Right hindlimb (tissue), 1 donor: ENCODE measurements at places on chromosomes 13 and 19.
A peak's percentile ranks its signal among the peaks of the same experiment; 100 is the strongest.

- no peak for DNase-seq
These were observed 76.6 kb downstream of the FGF9 start for GRCh38 chr13:21747456-21747855.

GRCh38 chr19:17234911-17235299, 8.9 kb downstream of the OCEL1 start:
- peak; percentile 60 for DNase-seq

DNA sequence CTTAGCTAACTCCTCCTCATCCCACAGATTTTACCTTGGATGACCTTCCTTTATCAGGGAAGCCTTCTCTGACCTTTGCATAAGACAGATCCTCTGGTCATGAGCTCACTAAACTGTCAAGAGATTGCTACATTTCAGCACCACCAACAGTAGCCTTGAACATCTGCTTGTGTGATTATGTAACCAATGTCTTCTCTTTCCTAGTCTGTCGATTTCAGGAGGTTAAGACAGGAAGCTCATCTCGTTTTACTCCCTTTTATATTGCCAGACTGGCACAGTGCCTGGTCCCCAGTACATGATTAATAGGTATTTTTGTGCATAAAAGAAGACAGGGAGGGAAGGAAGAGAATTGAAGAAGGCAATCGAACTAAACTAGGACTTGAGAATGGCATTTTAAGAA, 1697.7 kb downstream of the EFNB2 start:
- DNase-seq: no peak

DNA sequence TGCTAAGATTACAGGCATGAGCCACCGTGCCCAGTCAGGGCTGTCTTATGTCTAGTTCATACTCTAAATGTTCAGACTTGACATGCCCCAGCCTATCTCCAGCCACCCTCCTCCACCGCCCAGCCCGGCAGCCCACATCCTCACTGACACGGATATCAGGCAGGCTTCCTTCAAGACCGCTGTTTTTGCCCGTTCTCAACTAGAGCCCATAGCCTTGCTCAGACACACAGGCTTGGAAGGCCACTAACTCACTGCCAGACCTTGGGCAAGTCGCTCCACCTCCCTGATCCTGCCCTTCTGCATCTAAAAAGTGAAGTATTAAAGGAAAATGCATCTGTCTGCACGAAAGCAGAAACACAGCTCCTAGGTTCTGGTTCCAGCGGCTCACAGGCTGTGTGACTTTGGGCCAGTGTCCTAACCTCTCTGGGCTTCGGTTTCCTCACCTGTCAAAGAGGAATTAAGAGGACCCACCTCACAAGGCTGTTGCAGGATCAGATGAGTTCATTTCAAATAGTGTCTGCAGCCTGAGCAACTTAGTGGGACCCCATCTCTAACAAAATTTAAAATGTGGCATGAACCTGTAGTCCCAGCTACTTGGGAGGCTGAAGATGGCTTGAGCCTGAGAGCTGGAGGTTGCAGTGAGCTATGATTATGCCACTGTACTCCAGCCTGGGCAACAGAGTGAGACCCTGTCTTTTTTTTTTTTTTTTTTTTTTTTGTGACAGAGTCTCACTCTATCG, 14.5 kb upstream of the CERS4 start:
- DNase-seq: no peak

- DNase-seq: no peak
These were observed 27.8 kb downstream of the CARM1 start for GRCh38 chr19:10899151-10899653.

GRCh38 chr19:16598848-16599247, 26.6 kb upstream of the SLC35E1 start:
- no peak for DNase-seq

DNA sequence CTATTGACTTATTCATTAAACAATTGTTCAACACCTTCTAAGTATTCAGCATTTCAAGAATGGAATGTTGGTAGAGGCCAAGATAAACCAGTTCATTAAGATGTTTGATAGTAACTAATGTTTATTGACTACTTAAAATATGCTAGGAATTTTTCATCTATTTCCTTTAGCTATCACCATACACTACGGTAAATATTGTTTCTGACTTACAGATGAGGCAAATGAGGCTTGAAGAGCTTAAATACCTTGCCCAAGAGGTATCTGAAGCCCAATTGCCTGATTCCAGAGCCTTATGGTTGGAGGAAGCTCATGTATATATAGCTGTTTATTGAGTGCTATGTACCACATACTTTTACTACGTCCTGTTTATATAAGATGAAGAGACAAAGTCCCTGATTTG, 286.2 kb downstream of the NDFIP2 start:
- no peak for DNase-seq

DNA sequence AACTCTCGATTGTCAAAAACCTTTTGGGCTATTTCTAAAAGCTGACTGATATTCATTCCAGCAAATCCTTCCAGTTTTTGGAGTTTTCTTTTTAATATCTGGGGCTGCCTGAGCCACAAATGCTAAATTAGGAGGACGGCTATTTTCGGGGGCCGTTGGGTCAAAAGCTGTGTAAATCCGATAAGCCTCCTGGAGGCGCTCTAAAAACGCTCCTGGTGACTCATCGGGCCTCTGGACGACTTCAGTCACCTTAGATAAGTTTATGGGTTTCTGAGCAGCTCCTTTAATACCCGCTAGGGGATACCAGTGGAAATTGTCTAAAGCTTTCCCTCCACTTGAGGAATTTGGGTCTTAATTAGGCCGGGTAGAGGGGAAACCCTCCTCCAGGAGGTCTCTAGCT, 66.4 kb downstream of the ZNF730 start:
- DNase-seq: no peak

DNA sequence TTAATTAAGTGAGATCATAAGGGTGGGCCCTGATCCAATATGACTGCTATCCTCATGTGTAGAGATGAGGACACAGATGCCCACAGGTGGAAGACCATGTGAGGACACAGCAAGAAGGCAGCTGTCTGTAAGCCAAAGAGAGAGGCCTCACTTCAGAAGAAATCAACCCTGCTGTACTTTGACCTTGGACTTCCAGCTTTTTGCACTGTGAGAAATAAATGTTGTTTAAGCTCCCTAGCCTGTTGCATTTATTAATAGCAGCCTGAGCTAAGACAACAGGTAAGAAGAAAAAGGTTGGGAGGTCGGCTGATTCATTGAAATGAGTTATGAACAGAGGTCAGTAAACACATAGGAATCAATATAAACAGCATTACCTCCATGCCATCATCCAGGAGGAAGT, 14.8 kb downstream of the PARP4 start:
- DNase-seq: no peak

DNA sequence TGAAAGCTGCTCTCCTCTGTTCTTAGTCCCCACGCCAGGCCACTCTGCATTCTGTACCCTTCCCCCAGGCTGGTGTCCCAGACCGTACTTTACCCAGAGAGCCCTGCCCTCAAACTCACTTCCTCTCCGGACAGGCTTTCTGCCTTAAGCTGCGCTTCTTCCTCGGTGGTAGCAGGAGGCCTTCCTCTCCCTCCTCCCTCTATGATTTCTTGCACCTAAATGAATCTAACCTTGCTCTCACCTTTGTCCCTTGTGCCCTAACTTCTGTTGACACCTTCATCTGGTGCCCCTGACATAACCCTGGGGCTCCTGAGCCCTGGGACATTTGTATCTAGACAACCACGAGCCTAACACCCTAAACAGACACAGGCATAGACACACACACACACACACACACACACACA, 29.6 kb upstream of the CEACAM21 start:
- DNase-seq: no peak

DNA sequence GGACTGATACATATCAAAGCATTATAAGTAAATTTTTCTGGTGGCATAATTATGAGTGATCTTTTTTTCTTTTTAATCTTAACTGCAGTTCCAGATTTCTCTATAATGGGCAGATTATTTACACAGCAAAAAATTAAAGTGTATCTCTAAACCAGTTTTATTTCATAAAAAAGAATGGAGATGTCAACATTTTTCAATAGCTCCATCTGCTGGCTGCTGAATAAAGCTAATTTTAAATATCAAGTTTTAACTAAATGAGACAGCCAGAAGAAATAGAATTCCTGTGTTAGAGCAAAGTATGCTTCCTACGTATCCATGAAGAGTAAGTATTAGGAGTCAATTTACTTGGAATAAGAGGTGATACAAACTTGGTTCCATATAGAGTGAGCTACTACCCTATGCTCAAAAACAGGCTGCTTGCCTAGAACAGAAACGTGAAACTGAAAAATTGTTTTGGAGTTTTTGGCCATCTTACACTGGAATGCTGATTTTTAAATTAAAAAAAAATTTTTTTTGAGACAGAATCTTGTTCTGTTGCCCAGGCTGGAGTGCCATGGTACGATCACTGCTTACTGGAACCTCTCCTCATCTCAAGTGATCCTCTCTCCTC, 5.0 kb upstream of the PDS5B start:
- DNase-seq: no peak

DNA sequence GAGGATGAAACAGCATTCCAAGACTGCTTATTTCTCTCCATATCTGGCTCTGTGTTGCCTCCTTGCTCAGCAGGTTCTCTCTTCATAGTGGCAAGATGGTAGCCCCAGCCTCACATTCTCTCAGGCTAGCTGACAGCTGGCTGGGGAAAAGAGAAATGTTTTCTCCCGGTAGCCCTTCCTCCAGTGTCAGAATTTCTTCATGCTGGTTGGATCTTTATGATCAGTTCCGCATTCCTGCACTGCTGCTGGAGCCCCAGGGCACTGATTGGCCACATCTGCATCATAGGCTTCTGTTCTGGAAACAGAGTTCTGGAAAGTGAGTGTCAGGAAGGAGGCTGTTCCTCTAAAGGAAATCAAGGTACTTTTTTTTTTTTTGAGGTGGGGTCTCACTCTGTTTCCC, 24.6 kb downstream of the POP4 start:
- no peak for DNase-seq

GRCh38 chr19:3520166-3521103, 14.3 kb downstream of the FZR1 start:
- no peak for DNase-seq

GRCh38 chr19:32224371-32225244, 120.8 kb upstream of the ZNF507 start:
- DNase-seq: peak; percentile 70

- no peak for DNase-seq
These were observed 39.7 kb downstream of the RYR1 start for GRCh38 chr19:38473201-38473600.

GRCh38 chr19:2312820-2313501, 5.0 kb upstream of the LINGO3 start:
- DNase-seq: no peak

GRCh38 chr13:43005460-43006236, 13.6 kb upstream of the EPSTI1 start:
- no peak for DNase-seq

DNA sequence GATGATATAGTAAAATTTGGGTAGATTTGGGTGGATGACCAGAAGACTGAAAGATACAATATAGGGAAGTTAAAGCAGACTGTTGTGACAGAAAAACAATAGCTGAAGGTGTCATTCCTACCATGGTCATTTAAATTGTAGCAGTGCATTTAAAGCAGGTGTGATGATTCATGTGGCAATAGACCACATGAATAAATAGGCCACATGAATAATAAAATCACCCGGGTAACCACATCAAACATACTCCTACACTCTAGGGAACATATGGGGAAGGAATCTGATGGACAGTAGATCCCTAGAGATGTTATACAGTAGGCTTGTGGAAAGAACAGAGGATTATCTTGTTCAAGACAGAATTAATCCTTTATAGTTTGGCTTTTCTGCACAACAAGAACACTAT, 392.6 kb downstream of the SLITRK5 start:
- DNase-seq: no peak

DNA sequence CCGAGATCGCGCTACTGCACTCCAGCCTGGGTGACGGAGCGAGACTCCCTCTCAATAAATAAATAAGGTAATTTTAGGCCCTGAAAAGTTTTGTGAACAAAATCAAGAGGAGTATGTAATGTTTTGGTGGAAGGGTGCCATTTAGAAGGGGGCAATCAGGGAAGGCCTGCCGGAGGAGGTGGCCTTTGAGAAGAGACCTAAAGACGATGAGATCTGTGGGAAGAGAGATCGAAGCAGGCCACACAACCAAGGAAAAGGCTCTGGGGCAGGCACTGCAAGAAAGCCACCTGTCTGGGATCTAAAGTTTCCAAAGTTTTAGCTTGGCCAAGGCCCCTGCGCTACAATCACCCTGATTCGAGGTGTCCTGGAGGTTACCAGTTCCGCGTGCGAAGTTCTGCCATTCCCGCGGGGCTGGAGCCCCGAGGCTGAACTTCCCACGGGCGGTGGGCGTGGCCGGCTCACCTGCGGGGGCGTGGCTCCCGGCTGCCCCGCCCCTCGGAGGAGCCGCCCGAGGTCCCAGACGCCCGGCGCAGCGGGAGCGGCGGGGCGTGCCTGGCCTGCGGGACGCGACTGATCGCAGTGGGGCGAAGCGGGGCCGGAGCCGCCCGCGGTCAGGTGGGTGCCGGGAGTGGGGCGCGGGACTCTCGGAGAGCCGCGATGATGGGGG, at the start of gene KLC3:
TSS of gene KLC3 (plus strand) at position 519 of the 667 bp plus-strand sequence. CDS start 4,792 bp downstream, outside the sequence.
- DNase-seq: no peak

- DNase-seq: no peak
These were observed 24.7 kb downstream of the FRY start for GRCh38 chr13:32056316-32056715.

DNA sequence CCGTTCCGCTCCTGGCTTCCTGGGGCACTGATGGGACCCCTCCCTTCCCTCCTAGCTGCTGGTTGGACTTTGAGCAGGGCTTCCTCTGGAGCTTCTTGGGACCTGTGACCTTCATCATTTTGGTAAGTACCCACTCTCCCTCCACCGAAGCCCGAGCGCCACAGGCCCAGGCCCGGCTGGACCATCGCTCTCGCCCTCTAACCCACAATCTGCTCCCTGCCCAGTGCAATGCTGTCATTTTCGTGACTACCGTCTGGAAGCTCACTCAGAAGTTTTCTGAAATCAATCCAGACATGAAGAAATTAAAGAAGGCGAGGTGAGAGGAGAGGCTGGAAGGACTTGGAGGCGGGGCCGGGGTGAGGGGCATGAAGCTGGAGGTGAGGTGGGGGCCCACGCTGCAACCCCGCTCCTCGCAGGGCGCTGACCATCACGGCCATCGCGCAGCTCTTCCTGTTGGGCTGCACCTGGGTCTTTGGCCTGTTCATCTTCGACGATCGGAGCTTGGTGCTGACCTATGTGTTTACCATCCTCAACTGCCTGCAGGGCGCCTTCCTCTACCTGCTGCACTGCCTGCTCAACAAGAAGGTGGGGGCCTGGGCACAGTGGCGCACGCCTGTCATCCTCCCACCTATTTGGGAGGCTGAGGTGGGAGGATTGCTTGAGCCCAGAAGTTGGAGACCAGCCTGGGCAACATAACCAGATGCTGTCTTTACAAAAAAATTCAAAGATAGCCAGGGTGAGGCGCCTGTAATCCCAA, 12.3 kb downstream of the DDX39A start:
- DNase-seq: no peak

DNA sequence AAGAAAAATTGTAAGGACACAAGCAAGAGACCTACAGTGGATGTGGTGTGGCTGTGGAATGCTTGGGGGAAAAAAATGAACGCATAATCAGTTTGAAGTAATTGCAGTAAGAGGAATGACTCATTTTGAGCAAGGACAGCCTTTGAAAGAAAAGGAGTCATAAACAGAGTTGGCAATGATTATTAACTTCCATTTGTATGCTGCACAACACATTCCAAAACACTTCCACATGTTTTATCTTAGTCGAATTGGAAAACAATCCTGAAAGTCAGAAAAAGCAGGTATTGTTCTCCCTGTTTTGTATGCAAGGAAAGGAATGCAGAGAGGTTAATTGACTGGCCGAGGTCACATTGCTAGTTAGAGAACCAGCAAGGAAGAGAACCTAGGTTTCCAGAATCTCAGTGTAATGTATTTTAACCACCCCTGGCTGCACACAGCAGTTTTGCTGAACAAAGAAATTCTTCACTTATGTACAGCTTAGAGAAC, 630.0 kb upstream of the MIR17HG start:
- no peak for DNase-seq

- no peak for DNase-seq
These were observed 295.4 kb upstream of the MAB21L1 start for GRCh38 chr13:35771898-35772297.
